Activated CD8-positive, alpha-beta T cell treated with anti-CD3 and anti-CD28 coated beads, Interleukin-2, amount 10 ng/mL, durations not matched to agents 7 days and 5 days (primary cell): ENCODE measurements at places on chromosomes 2 and 18.

GRCh38 chr2:238568455-238569440, 142.0 kb downstream of the ASB1 start:
- no peak for DNase-seq

DNA sequence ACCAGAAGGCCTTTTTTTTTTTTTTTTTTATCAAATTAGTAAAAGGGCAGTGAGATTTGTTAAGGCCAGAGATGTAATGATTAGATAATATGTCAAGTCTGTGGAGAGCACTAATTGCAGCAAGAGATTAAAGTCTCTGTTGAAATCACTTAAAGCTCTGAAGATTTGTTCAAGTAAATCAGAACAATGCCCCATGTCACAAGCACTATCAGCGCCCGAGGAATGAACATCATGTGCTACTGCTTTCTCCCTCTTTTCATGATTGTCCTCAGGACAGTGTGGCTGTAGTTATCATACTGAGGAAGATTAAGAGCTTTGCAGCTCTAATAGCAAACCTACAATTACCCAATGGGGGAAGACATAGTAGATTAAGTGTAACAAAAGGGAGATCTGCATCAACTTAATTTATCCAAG, 71.1 kb downstream of the TDRD15 start:
- no peak for DNase-seq

GRCh38 chr2:237322564-237322963, 91.4 kb downstream of the COL6A3 start:
- DNase-seq, result no peak

GRCh38 chr2:224242561-224242960, 159.3 kb downstream of the FAM124B start:
- DNase-seq, result no peak

DNA sequence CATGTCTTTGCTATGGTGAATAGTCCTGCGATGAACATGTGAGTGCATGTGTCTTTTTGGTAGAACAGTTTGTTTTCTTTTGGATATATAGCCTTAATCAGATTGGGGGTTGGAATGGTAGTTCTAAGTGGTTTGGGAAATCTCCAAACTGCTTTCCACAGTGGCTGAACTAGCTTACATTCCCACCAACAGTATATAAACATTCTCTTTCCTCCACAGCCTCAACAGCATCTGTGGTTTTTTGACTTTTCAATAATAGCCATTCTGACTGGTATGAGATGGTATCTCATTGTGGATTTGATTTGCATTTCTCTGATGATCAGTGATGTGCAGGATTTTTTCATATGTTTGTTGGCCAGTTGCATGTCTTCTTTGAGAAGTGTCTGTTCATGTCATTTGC, 112.2 kb upstream of the SESTD1 start:
- no peak for DNase-seq

DNA sequence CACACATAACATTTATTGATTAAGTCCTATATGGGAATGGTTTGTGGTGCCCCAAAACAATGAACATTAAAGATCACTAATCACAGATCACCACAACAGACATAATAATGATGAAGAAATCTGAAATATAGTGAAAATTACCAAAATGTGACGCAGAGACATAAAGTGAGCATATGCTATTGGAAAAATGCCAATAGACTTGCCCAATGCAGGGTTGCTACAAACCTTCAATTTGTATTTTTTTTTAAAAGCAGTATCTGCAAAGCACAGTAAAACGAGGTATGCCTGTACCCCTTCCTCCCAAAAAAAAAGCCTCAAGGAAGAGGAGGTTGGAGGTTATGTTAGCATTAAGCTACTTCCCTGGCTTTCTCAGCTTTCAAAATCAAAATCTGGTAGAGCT, 131.1 kb downstream of the RBMS1 start:
- no peak for DNase-seq

DNA sequence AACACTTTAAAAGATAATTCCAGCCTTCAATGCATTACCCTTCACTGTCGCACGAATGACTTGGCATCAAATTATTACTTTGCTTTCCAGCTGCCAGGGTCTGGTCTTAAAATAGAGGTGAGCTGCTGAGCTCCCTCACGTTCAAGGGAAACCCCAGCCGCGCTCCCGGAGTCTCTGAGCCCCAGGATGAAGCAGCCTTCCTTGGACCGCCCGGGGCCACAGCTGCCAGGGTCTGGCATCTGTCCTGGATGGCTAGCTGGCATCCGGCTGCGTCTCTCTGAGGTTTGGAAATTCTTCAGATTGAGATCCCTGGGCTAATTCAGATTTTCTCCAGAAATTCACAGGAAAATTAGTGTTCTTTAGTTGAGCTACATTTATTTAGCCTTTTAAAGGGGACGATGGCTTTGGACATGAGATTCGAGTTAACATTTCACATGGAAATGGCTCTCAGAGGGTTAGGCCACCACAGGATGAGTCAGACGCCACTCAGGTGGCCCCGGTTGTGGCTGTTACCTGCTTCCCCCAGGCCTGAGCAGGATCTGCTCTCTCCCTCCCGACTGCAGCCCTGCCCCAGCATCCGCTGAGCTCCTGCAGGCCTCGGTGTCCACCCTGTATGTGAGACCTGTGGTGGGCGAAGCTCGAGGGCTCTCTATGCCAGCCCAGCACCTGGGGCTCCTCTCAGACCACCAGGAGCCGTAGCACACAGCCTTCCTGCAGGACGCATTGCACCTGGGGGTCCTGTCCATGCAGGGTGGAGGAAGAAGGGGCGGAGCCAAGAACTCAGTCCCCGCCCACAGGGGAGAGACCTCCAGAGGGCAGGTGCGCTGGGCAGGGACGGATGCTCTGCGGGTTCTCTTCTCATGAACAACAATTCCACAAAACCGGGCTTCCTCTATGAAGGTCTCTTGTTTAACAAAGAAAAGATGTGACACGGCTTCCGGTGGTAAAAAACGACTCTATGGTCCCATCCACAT, 255.5 kb downstream of the TWIST2 start:
- DNase-seq, result no peak

- no peak for DNase-seq
Observed at GRCh38 chr2:201847481-201847880, 41.1 kb downstream of the CDK15 start.

GRCh38 chr2:206164261-206164862, 4.7 kb downstream of the EEF1B2 start:
- peak; percentile 46 for DNase-seq

DNA sequence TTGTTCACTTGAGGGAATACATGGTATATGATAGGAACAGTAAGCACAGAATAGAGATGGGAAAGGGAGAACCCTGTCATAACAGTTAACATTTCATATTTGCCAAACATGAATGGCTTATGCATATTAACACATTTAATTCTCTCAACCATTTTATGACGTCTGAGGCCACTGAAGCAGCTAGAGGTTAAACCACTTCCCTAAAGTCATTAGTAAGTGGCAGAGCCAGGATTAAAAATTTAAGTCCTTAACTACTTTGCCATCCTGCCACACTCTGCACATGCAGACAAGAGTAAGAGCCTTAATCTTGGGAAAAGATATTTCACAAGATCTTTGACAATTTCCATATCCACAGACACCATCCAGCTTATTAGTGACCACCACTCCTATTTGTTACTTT, 2.1 kb downstream of the LIPT1 start:
- DNase-seq, result no peak

DNA sequence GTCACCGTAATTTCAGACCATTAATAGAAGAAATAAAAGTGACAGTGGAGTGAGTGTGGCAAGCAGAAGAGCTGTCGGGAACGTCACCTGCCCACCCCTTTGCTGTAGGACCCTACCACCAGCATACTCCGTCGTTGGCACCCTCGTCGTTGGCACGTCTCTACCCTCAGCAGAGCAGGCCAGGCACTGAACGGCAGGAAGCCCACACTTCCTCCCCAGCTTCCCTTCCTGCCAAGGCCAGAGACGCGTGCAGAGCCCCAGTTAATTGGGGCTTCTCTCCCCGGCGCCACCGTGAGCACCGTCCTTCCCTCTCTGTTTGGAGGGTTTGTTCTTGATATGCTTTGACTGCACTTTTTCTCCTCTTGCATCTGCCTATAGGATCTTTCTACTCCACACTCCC, 27.0 kb upstream of the NFATC1 start:
- peak; percentile 47 for DNase-seq

- DNase-seq, result no peak
Observed at GRCh38 chr2:133919285-133919684, 334.6 kb upstream of the MGAT5 start.

GRCh38 chr2:81050580-81051095, 746.1 kb upstream of the LRRTM1 start:
- DNase-seq, result no peak

GRCh38 chr2:118670838-118671237, 176.6 kb downstream of the EN1 start:
- no peak for DNase-seq

- no peak for DNase-seq
Observed at GRCh38 chr2:110843959-110844510, 111.7 kb downstream of the ACOXL start.

GRCh38 chr2:29310650-29311348, 195.6 kb downstream of the CLIP4 start:
- no peak for DNase-seq

- DNase-seq, result no peak
Observed at GRCh38 chr2:179044500-179044899, 5.4 kb downstream of the CCDC141 start.
